ENCODE measurements at places on chromosomes 3 and 15.
A peak's percentile ranks its signal among the peaks of the same experiment; 100 is the strongest.

DNA sequence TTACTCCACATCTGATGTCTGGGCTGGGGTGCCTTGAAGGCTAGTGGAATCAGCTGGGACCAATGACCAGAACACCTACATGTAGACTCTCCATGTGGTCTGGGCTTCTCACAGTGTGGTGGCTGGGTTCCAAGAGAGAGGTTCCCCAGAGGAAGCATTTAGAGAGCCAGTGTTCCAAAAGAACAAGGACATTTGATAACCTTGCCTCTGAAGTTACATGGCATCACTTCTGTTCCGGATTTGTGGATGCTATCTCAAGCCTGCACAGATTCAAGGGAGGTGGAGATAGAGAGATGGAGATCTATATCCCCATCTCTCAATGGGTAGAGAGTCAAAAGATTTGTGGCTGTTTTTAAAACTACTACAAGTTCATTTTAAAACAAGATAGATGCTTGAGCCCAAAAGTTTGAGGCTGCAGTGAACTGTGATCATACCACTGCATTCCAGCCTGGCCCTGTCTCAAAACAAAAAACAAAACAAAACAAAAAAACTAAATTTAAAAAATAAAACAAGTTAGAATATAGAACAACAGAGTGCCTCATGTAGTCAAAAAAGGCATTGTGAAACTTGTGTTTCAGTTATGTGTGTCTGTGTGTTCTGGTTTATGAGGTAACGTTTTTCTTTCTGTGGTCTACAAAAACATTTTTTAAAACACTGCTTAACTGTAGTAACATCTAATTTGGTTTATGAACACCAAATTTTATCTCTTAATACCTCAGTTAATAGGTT, 44.8 kb downstream of the PDE8A start:
- no peak for DNase-seq

- no peak for DNase-seq
These were observed 105.5 kb upstream of the LRRFIP2 start for GRCh38 chr3:37279856-37280255.

- no peak for DNase-seq
These were observed 65.4 kb downstream of the OXSM start for GRCh38 chr3:25855266-25855784.

DNA sequence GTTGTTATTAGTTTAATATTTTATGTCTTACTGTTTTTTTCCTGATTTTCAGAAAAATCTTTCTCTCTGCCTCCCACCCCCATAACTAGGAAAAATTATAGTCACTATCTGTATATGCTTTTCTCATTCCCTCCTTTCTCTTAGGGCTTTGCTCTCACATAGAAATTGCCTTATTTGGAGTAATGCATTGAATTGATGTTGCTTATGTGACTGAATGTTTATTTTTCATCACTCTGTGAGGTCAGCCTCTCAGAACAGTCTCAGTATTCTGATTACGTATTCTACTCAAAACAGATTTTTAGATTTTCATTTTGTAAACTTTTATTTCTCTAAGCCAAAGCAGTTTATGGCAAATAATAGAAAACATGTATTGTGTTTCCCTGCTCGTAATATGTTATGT, 121.0 kb downstream of the SLMAP start:
- DNase-seq = no peak

DNA sequence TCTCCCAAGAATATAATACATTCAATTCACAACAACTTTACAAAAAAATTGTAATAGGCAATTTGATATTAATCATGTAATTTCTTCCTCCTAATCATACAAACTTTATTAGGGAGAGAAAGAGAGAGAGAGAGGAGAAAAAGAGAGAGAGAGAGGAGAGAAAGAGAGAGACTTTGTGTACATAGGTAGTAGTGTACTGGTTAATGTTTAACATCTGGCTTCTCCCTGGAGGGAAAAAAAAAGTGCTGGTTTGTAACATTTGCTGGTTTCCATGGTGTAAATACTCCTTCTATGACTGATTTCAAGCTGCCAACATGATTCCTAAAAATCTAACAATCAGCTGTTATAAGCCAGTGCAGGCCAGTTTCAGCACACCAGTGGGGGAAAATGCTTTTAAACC, 98.0 kb upstream of the ARHGEF26 start:
- no peak for DNase-seq

DNA sequence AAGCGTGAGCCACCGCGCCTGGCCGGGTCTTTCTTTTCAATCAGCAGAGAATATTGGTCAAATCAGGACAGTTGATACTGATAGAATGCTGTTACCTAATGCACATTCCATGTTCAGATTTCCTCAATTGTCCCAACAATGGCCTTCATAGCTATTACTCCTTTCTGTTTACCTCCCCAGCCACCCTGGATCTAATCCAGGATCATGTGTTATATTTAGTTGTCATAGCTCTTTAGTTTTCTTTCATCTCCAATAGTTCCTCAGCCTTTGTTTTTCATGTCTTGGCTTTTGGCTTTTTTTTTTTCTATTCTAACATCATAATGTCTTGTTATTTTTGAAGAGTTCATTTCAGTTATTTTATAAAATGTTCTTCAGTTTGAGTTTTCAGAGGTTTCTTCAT, 14.6 kb downstream of the USP3 start:
- DNase-seq = no peak

DNA sequence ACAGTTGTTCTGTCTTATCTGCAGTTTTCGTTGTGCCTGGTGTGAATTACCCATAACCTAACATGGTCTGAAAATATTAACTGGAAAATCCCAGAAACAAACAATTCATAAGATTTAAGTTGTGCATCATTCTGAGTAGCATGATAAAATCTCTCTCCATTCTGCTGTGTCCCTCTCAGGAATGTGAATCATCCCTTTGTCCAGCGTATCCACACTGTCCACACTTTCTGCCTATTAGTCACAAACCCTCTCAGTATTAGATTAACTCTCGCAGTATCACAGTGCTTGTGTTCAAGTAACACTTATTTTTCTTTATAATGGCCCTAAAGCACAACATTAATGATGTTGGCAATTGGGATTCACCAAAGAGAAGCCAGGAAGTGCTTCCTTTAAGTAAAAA, 203.2 kb downstream of the CGGBP1 start:
- DNase-seq = peak; percentile 14

GRCh38 chr3:31369637-31370379, 162.9 kb upstream of the STT3B start:
- no peak for DNase-seq

GRCh38 chr3:149129326-149130205, at the start of gene HPS3:
HPS3 (plus strand) TSS chr3:149129638; CDS start chr3:149129724, 86 bp downstream.
- peak; percentile 74 for DNase-seq

DNA sequence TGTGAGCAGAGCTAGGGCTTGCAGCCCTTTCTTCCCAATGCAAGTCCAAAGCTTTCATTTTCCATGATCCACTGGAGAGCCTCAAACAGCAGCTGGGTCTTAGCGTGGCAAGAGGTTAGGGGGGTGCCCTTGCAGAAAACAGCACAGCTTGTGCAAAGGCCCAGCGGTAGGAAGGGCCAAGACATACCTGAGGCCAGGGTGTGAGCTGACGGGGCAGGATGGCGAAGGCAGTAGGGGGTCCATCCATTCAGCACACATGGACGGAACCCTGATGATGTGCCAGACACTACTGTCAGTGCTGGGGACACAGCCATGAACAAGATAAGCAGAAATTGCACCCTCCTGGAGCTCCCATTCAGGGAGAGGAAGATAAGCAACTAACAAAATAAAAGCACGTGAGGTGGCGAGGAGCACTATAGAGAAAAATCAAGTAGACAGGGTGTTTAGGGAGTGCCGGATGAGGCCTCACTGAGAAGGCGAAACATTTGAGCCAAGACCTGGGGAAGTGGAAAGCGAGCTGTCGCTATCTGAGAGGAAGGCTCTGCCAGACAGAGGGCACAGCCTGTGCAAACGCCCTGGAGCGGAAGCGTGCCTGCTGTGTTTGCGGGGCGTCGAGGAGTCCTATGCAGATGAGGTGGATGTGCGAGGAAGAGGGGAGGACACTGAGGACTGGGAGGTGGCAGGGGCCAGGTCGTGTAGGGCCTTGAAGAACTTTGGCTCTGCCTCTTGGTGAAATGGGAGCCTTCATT, 43.4 kb downstream of the SLC6A1 start:
- DNase-seq = no peak

DNA sequence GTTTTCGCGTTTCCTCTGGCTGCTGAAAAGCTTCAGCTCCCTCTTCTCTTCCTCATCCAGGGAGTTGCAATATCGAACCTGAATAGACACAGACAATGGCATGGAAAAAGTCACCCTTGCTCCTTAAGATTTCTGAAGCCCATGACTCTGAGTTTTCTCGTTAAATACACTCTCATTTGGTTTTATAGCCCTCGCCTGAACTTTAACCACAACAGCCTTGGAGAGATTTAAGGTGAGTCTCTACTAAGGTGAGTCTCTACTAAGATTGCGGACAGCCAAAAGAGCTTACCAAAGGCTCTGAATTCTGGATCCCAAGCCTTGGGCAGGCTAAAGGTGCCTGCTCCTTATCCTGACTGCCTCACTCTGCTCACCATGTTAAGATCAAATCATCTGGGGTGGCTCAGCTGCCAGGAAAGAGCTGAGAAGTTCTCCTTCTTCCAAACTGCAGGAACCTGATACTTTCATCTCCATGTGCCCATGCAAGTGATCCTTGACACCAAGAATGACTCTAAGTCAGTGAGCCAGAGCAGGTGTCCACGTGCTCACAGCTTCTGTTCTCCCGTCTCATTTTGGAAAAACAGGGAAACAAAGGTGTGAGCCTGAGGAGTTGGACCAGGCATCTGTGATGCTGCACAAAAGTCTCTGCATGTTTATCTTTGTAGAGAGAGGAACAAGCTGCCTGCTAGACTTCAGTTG, 65.1 kb downstream of the PRICKLE2 start:
- no peak for DNase-seq

GRCh38 chr3:172279191-172279640, 169.0 kb downstream of the GHSR start:
- no peak for DNase-seq

GRCh38 chr15:57495041-57495440, 96.7 kb upstream of the MYZAP start:
- no peak for DNase-seq

- DNase-seq = no peak
These were observed at the start of gene TIGIT for GRCh38 chr3:114293838-114294535. TIGIT (plus strand) TSS chr3:114294028; CDS start chr3:114294062, 34 bp downstream.

GRCh38 chr15:68537097-68537496, 41.7 kb upstream of the CORO2B start:
- no peak for DNase-seq

- DNase-seq = no peak
These were observed 1016.6 kb upstream of the CADM2 start for GRCh38 chr3:83941990-83942745.

- no peak for DNase-seq
These were observed 17.4 kb downstream of the PXYLP1 start for GRCh38 chr3:141249041-141249440.

DNA sequence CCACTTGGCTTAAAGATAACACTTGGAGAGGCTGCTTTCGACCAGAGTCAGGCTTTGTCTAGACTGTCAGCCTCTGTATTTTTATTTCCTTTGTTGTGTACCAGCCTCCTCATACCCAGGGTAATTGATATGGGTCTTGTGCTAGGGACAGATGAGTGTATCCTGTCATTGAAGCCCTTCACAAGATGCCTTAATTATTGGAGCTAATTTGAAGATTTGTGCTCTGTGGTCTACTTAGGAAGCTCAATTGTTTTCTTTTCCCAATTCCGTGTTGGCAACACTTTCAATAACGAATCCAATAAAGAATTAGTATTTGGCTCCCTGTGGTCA, 60.5 kb upstream of the DPH6 start:
- no peak for DNase-seq

- DNase-seq = no peak
These were observed 28.6 kb downstream of the PRR23E start for GRCh38 chr3:127221446-127222035.

DNA sequence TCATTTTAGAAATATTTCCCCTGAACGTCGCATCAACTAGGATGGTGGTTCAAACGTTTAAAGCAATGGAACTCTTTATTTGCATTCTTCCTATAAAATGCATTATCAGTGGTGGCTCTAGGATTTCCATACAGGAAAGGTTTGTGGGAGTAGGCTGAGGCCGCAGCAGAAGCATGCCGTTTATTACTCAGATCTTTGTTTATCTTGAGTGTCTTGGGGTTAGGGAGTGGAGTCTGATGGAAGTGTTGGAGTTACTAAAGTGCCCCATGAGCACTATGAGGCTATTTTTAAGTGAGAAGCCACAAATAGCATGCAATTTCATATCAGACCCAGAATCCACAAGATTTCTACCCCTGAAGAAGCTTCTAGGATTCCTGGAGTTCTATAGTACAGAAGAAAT, 26.2 kb downstream of the ATOSA start:
- no peak for DNase-seq

DNA sequence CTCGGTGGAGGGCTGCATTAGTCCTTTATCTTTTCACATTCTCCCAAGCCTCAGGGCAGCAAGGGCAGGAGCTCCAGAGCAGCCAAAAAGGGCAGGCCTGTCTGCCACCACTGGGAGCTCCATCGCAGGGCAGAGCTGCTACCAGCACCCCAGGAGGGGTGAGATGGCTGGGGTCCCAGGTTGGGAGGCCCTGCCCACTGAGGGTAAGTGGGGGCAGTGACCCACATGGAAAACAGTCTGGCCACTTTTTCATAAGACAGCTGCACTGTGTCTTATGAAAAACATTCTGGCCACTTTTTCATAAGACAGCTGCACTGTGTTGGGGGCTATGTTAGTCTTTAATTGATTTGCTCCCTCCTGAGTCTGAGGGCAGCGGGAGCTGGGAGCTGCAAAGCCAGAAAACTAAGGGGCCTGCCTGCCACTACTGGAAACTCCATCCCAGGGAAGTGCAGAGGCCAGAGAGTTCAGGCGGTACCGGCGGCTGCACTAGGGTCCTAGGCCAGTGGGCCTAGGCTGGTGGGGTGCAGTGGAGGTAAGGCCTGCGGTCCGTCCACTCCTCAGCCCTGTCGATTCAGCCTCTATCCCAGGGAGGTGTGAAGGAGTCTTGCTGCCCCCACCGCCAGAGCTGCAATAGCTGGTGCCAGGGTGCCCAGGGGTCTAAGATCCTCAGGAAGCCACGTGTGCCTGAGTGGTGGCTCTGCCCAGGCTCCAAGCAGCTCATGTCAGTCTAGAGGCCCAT, 45.4 kb downstream of the TMCO5A start:
- DNase-seq = no peak
